ENCODE measurements at places on chromosomes 16 and 17. TPM values are rescaled to one million over a fixed set of nuclear protein-coding genes. Genes with fewer than 3 reads are reported as not detected.

Gene SDR42E2
- not detected for total RNA-seq

Gene GUCY2D
- not detected for total RNA-seq

Gene TELO2
- total RNA-seq = 28.2 TPM

Gene TBC1D28
- total RNA-seq = not detected

DNA sequence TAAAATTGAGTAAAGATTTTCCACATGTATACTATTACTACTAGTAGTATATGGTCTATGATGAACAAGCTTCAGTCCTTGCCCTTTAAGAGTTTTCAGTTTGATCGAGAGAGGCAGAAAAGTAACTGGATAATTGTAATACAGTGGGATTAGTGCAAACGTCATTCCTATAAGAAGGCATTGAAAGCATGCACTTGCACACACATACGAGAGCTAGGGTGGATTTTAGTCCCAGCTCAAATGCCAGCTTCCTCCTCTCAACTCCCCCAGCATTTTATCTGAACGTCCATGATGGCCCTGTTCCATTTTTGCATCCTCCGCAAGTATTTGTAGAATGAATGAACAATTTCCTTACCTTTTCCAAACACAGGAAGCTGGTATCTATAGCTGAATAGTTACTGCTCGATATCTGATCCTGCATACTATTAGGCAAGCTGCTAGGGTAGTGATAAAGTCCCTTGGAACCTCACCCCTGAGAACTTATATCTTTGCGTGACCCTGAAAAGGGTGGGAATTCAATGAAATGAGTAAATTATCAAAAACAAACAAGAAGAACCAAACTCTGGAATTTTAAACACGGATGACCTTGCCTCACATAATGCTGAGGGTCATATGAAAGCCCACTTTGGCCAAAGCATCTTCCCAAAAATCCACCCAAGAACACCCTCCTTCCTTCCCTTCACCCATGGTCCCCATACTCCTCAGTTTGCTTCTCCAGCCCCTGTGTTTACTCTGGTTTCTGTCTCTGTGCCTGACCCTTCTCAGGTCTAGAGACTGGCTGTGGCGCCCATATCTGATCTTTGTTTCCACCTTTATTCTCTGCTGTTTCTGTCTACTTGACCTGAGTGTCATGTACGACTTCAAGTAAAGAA, 60.5 kb downstream of the TMEM100 start:
- no peak overlapping the region for H3K27ac ChIP-seq
- H3K4me3 ChIP-seq = no peak overlapping the region
- H3K4me1 ChIP-seq = peaks cover 12% of the 10 kb centered on the region
- DNase-seq = no peak
- H3K36me3 ChIP-seq = no peaks in the 10 kb centered on the region

DNA sequence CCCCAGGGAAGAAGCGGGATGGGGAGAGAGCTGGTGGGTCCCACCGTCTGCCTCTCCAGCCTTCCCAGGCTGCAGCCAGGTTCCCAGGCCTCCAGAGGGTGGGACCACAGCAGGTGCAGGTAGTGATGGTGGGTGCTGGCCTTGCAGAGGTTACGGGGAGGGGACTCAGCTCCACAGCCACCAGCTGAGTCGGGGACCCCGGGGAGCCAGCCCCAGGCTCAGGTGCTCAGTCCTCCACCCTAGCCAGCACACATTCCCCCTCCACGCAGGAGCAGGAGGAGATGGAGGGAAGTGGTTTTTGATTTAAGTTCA, 5.0 kb downstream of the TP53I13 start:
- no peaks in the 10 kb centered on the region for H3K36me3 ChIP-seq
- peaks cover 36% of the 10 kb centered on the region for H3K4me1 ChIP-seq
- no peaks in the 10 kb centered on the region for H3K27me3 ChIP-seq
- DNase-seq = peak; percentile 42
- no peak overlapping the region for H3K4me3 ChIP-seq

DNA sequence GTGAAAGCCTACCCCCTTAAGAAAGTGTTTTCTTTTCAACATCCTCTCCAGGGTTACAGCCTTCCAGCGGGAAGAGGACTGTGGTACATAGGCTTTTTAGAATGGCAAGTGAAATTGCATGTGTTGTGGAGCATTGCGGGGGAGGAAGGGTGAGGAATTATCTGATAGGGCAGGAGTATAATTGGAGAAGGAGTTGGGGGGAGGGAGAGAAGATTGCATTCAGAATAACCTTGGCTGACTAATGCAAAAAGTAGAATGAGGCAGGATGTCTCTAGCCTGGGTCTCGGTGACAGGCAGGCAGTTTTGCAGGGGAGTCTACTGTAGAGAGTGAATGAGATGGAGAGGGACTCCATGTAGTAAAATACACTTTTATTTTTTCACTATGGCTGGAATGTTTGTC, 2.4 kb upstream of the CDH8 start:
- H3K36me3 ChIP-seq = no peaks in the 10 kb centered on the region
- no peak for DNase-seq
- H3K4me3 ChIP-seq = no peak overlapping the region
- no peaks in the 10 kb centered on the region for H3K4me1 ChIP-seq
- H3K27me3 ChIP-seq = peaks cover 5% of the 10 kb centered on the region
